Amygdala (tissue), 56 donors: ENCODE measurements at places on chromosomes 4 and X.

DNA sequence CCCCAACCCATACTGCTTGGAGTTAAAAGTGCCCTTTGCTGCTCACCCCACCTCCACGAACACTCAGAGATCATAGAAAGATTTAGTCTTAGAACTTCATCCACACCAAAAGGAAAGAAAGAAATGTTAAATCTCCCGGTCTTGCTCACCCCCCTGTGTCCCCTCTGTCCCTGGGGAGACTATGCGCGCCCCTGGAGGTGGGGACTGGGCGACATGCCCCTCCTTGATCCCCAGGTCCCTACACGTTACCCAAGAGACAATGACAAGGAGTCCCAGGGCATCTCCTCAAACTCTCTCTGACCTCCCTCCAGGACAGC, 620 bp downstream of the ITM2A start:
- no peak for DNase-seq

- no peak for DNase-seq
Observed at GRCh38 chr4:15291122-15291521, 136.7 kb upstream of the C1QTNF7 start.

GRCh38 chr4:38003628-38004027, 43.4 kb downstream of the PTTG2 start:
- DNase-seq = no peak

DNA sequence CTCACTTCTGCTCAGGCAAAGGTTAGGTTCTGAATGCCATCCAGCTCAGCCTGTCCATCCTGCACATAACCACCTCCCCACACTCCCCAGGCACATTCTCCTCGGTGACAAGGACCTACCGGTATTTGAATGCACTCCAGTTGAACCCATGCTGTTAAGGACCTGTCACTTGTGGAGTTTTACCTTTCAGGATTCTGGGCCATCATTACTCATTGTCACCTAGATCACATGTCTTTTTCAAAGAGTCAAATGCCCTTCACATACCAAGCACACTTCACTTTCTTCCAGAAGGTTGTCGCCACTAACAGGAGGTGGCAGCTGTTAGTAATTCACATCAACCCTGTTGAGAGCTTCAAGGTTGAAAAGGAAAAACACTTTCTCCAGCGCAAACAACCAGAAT, 218.3 kb downstream of the SOWAHB start:
- DNase-seq = no peak

- no peak for DNase-seq
Observed at GRCh38 chr4:172619798-172620197, 548.8 kb upstream of the GALNT7 start.
